ENCODE measurements at places on chromosomes 13 and 19. TPM values are rescaled to one million over a fixed set of nuclear protein-coding genes. Genes with fewer than 3 reads are reported as not detected.

The NCLN gene
- 58.0 TPM for total RNA-seq

The TJP3 gene
- total RNA-seq, result not detected

The EBI3 gene
- not detected for total RNA-seq

The GJB6 gene
- not detected for total RNA-seq

The ZNF283 gene
- total RNA-seq, result 3.2 TPM

The SOX21 gene
- not detected for total RNA-seq

The ZNF724 gene
- total RNA-seq, result 1.9 TPM

The ZNF285 gene
- total RNA-seq, result 11.0 TPM

The CFAP97D2 gene
- total RNA-seq, result not detected

The NLRP12 gene
- 0.06 TPM for total RNA-seq

The ZNF433 gene
- total RNA-seq, result 4.2 TPM

The GRK1 gene
- total RNA-seq, result not detected

The NCAN gene
- not detected for total RNA-seq

The ZNF610 gene
- 4.1 TPM for total RNA-seq

The KIR3DL1 gene
- not detected for total RNA-seq

The CACNA1A gene
- 0.93 TPM for total RNA-seq

The TMED1 gene
- total RNA-seq, result 47.1 TPM

The IL17D gene
- total RNA-seq, result 5.8 TPM

The KIR3DL2 gene
- total RNA-seq, result not detected

The FGF9 gene
- not detected for total RNA-seq

The FPR3 gene
- total RNA-seq, result not detected

The BCKDHA gene
- 30.8 TPM for total RNA-seq

The VAV1 gene
- total RNA-seq, result not detected

The BCAM gene
- total RNA-seq, result 14.3 TPM

The PNKP gene
- total RNA-seq, result 27.2 TPM

The FFAR1 gene
- not detected for total RNA-seq

The VMAC gene
- 5.4 TPM for total RNA-seq

The FARP1 gene
- total RNA-seq, result 14.8 TPM

The HSPB6 gene
- total RNA-seq, result 169 TPM

The NEK5 gene
- total RNA-seq, result 0.06 TPM

The FPR2 gene
- total RNA-seq, result 0.44 TPM

Data from cardiac ventricle fibroblast (primary cell).